Inflammatory macrophage treated with lipopolysaccharide for 4 hours (primary cell): ENCODE measurements at places on chromosomes 12 and 14.

- DNase-seq, result no peak
Measured at GRCh38 chr12:131098178-131098981, 144.7 kb downstream of the ADGRD1 start.

DNA sequence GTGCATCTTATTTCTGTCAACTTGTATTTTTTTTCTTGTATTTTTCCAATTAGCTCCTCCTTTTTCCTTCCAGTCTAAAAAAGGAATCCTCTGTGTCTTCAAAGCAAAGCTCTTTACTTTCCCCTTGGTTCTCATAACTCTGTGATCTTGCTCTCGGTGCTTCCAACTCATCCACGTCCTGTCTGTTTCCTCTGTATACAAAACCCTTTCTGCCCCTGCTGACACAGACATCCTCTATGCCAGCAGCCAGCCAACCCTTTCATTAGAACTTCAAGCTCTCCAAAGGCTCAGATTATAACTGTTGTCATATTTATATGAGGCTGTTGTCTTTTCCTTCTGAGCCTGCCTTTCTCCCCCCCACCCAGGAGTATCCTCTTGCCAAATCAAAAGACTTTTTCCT, 32.4 kb downstream of the OAS2 start:
- DNase-seq, result no peak

- DNase-seq, result no peak
Measured at GRCh38 chr14:91919814-91920213, 27.7 kb downstream of the FBLN5 start.

DNA sequence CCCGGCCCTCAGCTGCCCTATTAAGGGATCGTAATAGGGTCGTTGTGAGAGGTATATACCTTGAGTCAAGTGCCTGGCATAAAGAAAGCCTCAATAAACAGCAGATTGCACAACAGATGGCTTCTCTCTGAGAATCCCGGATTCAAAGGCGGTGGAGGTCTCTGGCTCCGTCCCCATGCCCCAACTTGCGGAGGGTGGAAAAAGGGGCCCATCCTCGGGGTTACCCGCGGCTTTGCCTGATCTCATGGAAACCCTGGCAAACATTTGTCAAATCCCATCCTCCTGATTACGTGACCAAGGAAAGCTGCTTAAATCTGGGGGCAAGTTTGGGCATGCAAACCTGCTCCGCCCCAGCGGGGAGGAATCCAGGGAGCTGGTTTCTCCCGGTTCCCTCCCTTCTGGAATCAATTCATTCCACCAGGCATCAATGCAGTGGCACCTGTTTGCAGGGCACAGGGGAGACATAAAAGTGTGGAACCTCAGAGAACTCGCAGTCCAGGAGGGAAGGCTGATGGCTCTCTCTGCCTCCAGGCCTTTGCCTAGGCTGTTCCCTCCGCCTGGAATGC, 12.3 kb downstream of the TRPV4 start:
- no peak for DNase-seq

GRCh38 chr12:68154779-68155178, 4.8 kb downstream of the IFNG start:
- no peak for DNase-seq

DNA sequence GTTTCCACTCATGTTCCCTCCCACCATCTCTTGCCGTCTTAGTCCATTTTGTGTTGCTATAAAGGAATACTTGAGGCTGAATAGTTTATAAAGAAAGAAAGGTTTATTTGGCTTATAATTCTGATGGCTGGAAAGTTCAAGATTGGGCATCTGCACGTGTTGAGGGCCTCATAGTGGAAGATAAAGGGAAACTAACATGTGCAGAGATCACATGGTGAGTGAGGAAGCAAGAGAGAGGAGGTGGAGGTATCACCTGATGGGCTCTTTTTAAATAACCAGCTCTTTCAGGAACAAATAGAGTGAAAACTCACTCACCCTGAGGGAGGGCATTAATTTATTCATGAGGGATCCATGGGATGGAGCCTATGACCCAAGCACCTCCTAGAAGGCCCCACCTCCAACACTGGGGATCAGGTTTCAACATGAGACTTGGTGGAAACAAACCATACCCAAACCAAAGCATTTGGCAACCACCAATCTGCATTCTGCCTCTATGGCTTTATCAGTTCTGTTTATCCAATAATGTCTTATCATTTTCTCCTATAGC, 29.5 kb downstream of the MYO1H start:
- no peak for DNase-seq

DNA sequence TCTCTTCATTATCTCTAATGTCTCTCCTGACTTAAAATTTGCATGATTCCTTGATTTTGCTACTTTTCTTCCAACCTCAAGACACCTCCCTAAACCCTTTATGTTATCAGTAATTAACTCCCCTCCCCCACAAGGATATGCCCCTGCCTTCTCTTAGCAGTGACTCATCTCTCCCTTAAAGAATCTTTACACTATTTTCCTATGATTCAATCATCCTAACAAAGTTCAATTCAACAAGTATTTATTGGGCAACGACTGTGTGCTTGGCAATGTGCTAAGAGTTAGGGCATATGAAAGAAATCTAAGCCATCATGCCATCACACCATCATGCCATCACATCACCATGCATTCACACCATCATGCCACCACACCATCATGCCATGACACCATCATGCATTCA, 80.1 kb downstream of the ANO2 start:
- DNase-seq, result no peak

DNA sequence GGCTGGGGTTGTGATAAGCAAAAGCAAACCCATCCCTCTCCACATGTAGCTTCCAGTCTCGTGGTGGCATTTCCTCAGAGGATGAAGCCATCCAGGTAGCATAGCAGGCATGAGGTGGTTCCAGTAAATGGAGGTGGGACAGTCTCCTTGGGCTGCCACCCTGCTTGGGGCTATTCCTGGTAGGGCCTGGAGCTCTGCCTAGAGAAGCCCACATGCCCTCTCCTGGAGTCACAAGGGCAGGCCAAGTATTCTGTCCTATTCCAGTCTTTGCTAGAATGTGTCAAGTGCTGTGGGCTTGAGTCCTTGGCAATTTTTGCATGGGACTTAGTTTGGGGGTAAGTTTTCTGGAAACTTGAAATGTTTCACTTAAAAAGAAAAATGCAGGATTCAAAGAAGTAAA, 469.9 kb downstream of the DPF3 start:
- no peak for DNase-seq

- peak; percentile 19 for DNase-seq
Measured at GRCh38 chr12:110046451-110047187, 1.7 kb downstream of the C12orf76 start.

- peak; percentile 89 for DNase-seq
Measured at GRCh38 chr12:51905471-51906429, 1.6 kb upstream of the ACVRL1 start.

GRCh38 chr12:96810477-96810876, 96.6 kb upstream of the NEDD1 start:
- DNase-seq, result no peak

GRCh38 chr12:62273724-62274380, 13.6 kb downstream of the USP15 start:
- DNase-seq, result no peak

DNA sequence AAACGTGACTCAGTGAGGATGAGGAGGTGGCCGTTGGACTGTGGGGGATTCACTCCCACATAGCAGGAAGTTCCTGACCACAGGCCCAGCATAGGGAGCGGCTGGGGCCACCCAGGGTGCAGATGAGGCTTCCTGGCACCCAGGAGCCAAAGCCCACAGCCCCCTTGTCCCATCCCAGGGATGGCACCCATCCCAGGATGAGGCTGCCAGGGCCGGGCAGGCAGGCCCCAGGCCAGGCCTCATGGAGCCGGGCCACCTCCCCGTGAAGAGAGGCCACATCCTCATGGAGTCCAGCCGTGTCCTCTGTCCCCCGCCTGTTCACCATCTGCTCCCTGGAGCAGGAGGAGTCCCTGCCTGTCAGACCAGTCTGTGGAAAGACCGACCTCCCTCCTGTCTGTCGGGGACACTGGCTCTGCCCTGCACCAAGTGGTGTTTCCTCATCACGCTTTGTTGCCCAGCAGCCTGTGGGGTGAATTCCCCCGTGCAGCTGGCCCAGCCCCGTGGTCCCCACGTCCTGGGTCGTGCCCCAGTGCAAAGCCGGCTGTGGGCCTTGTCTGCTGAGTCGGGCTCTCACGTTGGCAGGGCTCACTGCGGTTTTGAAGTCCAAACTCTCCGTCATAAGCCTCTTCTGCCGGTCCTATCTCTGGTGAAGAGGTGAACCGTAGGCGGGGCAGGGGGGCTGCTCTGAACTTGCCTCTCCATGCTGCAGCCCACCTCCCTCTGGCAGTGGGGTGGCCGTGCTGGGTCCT, 24.5 kb downstream of the MMP17 start:
- no peak for DNase-seq

GRCh38 chr12:85489194-85489593, 209.2 kb downstream of the ALX1 start:
- DNase-seq, result no peak

DNA sequence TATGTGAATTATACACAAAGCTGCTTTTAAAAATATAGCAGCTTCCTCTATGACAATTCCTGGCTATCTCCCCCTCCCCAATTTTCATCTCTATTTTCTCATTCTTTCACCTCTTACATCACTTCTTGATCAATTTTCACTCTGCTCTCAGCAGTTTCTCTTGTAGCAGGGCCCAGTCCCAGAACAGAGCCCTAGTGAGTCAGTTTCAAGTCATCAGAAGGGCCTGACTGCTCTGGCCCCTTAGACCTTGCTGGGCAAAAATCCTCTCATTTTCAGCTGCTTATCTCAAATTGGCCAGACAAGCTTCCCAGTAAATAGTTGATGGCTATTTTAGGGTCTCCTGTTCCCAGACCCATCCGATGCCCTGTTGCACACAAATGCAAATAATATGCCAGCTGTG, 101.4 kb downstream of the TTC7B start:
- no peak for DNase-seq

DNA sequence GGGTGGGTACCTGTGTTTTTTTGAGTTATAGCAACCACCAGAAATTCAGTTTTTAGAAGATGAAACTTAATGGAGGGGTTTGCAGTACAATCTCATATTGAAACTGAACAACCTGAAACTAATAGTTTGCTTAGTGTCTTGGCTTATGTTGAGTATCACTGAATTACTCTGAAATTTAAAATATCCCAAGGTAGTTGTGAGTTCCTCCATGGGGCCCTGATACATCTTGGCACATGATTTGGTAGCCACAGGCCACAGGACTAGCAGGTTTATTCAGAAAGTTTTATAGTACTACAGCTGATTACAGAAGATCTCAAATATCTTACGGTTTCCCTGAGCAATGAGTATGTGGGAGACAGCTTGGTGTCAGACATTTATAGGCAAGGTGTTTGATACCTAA, 10.4 kb downstream of the PTGES3 start:
- DNase-seq, result no peak

- no peak for DNase-seq
Measured at GRCh38 chr14:51732494-51733112, 80.9 kb downstream of the FRMD6 start.

DNA sequence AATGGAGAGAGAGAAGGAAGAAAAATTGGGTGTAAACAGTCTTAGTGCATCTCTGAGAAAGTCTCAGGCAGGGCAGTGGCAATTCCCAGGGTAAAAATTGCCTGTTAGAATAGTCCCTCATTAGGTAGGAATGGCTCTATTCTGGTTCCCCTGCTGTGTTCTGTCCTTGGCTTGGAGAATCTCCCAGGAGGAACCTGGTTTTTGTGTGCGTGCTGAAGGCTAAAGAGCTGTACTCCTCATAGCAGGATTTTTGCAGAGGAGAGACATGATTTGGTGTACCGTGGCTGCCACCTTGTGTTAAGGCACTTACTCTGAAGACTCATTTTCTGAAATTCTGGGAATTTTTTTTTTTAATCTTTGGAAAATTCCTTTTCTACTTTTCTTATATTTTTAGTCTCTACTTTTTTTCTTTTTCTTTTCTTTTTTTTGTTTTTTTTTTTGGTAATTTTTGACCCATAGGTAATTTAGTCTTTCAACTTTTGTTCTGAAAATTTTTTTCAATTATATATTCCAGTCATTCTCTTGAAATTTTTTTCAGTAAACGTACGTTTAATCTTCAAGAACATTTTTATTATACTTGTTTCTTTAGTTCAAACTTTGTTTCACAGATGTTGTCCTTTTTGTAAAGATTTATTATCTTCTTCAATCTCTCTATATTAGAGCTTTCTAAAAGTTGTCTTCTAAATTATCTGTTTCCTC, 63.8 kb downstream of the FBXO33 start:
- DNase-seq, result peak; percentile 5

- no peak for DNase-seq
Measured at GRCh38 chr12:3579446-3580093, 88.6 kb downstream of the PRMT8 start.

- no peak for DNase-seq
Measured at GRCh38 chr12:127277882-127278281, 989.1 kb upstream of the TMEM132C start.

- peak; percentile 75 for DNase-seq
Measured at GRCh38 chr14:81164167-81164774, 56.5 kb downstream of the GTF2A1 start.

DNA sequence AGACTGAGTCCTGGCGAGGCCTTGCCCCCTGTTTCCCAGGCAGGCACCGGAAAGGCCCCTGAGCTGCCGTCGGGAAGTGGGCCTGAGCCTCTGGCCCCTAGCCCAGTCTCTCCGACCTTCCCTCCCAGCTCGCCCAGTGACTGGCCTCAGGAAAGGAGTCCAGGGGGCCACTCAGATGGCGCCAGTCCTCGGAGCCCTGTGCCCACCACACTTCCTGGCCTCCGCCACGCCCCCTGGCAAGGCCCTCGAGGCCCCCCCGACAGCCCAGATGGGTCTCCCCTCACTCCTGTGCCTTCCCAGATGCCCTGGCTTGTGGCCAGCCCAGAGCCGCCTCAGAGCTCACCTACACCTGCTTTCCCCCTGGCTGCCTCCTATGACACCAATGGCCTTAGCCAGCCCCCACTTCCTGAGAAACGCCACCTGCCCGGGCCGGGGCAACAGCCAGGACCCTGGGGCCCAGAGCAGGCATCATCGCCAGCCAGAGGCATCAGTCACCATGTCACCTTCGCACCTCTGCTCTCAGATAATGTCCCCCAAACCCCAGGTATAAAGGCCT, 10.9 kb downstream of the TNS2 start:
- DNase-seq, result no peak

DNA sequence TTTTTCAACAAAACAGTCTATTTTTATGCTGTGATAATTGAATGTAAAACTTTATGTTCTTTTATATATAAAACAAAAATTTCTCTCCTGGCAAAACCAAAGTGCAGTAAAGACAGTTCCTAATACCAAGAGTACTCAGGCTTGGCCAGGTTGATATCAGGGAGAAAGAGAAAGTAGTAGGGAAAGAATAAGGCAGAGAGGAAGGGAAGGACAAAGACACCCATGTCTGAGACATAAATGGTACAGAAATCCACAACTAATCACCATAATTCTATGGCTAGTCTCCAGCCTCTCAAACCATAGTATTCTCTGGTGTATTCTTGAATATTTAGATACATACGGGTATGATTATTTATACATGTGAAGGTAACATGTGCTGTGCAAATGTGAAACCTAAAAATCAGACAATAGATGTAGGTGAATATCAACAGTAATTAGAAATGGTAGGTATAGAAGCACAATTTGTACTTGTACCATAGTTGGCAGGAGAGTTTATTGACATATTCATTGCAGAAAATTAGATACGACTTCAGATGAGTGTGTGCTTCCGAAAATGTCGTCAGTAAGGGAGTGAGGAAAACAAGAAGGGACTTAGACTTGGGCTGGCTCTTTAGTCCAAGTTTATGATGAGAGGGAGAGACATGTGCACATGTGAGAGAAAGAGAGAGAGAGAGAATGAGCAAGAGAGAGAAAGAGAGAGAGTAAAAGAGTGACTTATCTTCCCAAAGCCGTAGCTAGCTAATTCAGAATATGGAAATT, 230.8 kb upstream of the NPAS3 start:
- DNase-seq, result no peak
